ENCODE measurements at places on chromosomes 3 and 15.

DNA sequence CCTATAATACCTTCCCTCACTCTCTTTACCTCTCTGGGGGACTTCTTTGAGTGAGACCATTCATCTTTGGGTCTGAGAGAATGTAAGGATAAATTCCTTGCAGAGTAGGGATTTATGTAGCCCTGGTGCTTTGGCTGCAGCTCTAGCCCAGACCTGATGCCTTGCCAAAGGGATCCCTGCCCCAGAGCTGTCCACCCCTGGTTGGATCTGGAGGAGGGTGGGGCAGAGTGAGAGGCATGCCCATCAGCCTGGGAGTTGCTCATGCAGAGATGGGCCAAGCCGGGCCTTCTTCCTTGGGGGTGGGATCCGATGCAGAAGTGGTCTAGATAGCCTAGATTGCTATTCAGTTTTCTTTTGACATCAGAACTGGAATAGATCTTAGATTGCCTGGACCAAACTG, 31.5 kb downstream of the RTP1 start:
- no peak for DNase-seq

DNA sequence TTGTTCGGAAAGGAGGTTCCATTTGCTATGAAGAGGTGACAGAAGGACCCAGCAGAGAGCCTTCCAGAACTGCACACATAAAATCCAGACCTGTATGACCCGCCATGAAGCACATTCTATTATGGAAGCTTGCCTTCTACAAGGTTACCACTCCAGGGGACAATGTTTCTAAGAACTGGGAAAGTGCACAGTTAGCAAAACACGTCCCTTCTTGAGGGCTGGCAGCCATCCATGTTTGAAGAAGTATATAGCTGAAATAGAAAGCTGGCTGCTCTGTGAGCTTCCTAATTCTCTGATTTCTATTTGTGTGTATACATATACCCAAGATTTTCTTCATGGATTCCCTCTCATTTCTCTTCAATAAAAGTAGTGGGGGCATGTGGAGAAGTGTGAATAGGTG, 74.6 kb downstream of the CNTN3 start:
- no peak for DNase-seq

GRCh38 chr3:134074001-134074789, 44.5 kb upstream of the SLCO2A1 start:
- no peak for DNase-seq

DNA sequence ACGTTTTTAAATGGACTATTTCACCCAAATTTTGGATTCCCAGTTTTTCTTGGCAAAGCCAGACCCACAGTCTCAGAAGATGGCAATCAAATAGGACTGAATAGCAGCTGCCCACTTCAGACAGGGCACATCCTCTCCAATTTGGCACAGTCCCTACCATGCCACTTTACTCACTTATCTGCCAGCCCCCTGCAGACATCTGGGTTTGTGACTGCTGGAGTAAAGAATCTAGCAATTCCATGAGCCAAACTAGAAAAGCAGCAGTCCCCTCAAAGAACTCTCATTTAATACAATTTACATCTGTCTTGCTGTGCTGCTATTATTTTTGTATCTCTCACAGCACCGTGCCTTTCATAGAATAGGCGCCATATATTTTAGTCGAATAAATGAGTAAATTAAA, 16.0 kb upstream of the LRRN1 start:
- DNase-seq, result no peak

DNA sequence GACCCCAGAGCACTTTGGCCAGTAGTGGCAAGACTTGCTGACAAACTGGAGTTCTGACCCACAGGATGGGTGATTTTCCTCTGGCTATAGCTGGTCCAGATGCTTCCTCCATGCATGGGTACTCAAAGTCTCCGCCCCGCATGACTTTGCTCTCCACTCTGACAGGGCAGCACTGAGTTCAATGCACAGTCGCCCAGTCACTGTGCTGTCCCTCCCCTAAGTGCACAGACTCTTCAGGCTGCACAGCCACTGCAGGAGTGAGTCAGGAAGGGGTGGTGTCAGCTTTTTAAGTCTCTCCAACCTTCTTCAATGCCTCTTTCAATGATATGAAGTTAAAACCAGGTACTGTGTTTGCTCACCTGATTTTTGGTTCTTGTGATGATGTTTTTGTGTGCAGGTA, 17.8 kb downstream of the TEX9 start:
- DNase-seq, result no peak

- no peak for DNase-seq
Observed at GRCh38 chr3:98848108-98848507, 53.4 kb downstream of the DCBLD2 start.

- no peak for DNase-seq
Observed at GRCh38 chr3:59812237-59813147, 762.7 kb upstream of the CFAP20DC start.

DNA sequence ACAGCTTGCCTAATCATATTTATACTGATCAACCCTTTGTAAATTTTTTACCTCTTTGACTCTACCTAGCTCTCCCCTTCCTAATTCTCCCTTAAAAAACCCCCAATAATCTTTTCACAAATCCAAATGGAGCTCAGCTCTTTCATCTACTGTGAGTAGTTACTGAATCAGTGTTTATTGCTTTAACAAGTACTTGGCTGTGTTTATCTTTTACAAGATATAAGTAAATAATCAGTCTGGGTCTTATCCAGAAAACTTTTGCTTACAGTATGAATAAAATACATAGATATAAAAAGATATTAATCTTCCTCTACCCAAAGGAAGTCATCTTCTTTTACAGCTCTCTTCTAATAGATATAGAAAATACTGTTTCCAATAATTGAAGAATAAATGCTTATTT, 366.4 kb downstream of the RAP2B start:
- DNase-seq, result no peak

DNA sequence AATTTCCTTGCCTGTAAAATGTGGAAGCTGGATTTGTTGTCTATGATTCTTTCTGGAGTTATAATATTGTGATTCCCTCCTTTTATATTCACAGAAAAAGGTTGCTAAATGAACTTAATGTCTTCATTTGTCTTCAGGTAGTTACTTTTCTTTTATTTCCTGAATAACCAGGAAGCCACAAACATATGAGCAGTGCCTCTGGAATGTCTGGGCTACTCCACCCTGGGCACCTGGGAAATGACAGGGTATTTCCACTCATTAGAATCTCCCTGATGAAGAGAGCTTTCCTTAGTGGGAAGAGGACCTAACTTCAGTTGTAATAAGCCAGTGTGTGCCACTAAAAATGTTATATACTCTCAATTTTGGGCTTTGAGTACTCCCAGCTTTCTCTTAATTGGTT, 3.8 kb upstream of the SLMAP start:
- DNase-seq, result no peak

GRCh38 chr3:184315543-184315867, 1.1 kb downstream of the EIF4G1 start:
- DNase-seq, result peak; percentile 72

- DNase-seq, result no peak
Observed at GRCh38 chr15:80426316-80426715, 22.1 kb downstream of the ARNT2 start.

GRCh38 chr15:63917588-63918316, 84.0 kb upstream of the HERC1 start:
- DNase-seq, result no peak

DNA sequence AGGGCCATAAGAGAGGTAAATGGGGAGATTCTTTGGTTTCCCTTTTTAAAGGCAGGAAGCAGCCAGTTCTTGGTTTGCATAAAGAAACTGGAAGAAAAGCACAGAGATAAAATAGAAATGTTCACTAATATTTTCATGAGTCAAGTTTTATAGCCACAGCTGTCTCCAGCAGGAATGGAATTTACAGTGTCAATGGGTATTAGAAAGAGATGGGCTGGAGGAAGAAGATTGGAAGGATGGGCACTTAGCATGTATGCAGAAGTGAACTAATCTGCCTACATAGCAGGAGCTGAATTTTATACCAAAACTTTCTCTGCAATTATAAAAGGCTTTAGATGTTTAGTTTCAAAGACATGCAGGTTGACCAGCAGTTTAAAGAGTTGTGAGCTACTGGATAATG, 521.9 kb upstream of the GOLIM4 start:
- no peak for DNase-seq

GRCh38 chr15:83108266-83109219, 1.1 kb downstream of the TM6SF1 start:
- DNase-seq, result peak; percentile 62

DNA sequence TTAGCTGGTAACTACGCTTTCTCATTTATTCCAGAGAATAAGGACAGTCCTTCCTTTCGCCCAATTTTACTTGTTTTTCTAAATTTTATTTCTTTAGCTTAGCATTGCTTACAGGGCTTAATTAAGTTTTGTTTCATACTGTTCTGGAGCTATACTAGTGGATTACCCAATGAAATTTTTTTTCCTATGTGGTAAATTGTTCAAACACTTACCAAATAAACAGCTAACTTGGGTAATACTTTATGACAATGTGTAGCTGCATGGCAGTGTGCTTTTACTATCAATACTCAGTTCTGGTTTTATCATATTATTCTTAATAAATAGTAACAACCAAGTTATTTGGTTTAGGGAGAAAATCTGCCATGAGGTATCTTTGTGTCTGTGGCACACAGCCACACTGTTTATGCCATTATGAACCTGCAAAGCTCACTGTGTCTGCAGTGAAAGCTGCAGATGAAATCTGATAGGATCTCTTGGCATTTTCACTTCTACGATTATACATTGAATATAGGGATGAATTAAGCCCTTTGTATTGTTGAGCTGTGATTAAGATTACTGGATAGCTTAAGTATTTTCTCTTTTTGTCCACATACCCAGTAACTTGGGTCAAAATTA, 37.2 kb downstream of the UBE2E2 start:
- DNase-seq, result no peak

- DNase-seq, result no peak
Observed at GRCh38 chr3:123821920-123822319, 62.2 kb downstream of the MYLK start.

DNA sequence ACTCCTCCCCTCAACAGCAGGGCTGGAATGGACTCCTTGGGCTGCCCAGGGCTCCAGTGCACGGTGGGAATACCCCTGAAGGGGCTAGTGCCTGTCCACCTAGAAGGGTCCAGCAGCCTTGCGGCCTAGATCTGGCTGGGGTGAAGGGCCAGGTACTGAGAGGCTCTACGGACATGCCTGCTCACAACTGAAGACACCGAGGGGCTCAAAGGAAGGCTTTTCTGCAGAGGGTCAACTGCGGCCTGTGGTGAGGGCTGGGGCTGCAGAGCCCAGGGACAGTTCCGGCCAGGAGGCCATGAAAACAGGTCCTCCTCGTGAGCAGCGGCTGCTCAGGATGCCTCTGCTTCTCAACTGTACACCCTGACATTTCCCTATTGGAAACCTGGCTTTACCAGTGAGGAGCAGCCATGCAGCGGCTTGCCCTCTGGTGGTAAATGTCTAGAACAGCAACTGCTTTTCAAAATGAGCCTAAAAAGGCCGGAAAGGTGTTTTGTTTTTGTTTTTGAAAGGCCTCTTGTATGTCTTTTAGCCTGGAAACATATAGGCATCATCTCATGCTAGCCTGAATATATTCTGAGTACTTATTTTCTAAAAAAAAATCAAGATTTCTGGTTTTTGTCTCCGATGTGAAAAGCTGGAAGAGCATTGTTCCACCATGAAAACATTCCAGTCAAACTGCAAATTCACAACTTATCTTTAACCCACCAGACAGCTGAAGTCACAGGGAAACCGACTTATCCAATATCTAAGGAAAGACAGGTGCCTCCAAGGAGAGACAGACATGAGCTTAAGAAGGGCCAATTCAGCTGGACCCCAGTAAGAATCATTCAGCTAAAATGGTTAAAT, 163.4 kb downstream of the KLF13 start:
- peak; percentile 83 for DNase-seq

DNA sequence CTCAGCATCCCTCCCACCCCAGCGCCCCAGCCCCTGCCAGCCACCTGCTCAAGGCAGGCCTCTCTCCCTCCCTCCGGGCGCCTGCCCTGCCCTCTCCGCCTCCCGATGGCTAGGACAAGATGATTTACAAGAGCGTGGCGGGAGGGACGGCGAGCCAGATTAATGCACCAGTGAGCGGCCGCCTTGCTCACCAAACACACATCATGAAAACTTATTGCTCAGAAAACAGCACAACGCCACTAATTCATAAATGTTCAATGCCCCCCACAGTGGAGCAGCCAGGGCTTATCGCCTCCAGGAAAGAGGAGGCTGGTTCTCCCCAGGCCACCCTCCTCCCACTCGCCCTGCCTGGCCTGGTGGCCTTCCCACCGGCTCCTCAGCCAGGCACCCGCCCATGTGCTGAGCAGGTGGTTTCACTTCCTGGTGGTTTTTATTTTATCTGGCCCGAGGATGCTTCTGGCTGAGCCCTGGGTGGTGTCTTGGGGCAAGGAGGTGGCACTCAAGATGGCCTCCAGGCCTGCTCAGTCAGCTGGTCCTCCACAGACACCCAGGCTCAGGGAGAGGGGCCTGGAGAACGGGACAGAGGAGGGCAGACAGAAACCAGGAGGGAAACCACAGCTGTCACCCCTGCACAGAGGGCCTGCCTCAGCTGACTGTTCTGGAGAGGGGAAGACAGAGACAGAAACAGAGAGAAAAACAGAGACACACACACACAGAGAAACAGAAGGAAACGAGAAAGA, 284.9 kb downstream of the UACA start:
- peak; percentile 75 for DNase-seq

DNA sequence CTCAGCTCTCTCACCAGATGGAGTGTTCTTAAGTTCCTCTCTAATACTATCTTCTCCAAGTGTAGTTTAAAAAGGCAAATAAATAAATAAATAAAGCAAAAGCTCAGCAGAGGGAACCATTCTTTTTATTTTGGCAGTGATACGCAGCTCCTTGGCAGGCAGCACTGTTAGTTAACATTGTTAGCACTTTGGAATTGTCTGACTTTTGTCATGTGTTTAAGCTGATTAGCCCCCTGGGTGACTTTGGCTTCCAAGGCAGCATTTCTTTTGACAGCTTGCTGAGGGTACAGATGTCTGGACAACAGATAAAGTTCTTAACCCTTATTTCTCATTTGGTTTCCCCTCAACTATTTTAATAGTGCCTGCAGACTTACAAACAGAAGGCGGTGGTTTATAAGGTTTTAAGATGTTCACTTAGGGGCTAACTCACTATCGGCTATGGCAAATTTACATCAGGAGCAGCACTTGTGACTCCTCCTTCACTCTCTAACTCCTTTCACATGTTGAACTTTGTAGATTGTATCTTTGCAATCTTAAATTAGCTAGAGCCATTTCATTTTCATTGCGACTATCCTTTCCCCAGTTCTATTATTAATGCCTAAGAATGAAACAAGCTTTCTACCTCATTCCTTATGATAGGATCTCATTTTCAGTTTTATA, 213.4 kb downstream of the ZBBX start:
- no peak for DNase-seq

DNA sequence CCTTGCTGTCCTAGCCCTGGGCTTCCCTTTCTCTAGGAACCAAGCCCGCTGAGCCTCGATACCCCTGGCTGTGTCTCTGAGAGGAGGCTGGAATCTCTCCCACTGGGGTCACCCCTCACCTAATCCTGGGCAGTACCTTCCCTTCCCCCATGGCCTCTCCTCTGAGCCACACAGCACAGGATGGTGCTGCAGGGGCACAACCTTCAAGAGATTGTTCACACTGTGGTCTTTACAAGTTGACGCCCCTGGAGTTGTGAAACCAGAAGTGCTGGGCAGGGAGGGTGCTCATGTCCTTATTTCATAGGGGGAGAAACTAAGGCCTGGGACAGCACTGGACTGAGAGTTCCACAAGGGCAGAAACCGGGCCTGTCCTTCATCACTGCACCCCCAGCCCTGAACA, 70.9 kb upstream of the TMEM115 start:
- DNase-seq, result no peak

- DNase-seq, result no peak
Observed at GRCh38 chr3:50518436-50518835, 15.0 kb upstream of the CACNA2D2 start.

- DNase-seq, result no peak
Observed at GRCh38 chr15:94417501-94418293, 186.3 kb downstream of the MCTP2 start.
